Endothelial cell (in vitro differentiated cells): ENCODE measurements at places on chromosomes 3 and 15.

GRCh38 chr3:72615776-72616175, 232.5 kb downstream of the SHQ1 start:
- peaks cover 4% of the 10 kb centered on the region for H3K27me3 ChIP-seq
- H3K4me3 ChIP-seq, result no peak overlapping the region
- H3K4me1 ChIP-seq, result peaks cover 5% of the 10 kb centered on the region
- DNase-seq, result no peak
- no peaks in the 10 kb centered on the region for H3K36me3 ChIP-seq
- H3K27ac ChIP-seq, result no peak overlapping the region

DNA sequence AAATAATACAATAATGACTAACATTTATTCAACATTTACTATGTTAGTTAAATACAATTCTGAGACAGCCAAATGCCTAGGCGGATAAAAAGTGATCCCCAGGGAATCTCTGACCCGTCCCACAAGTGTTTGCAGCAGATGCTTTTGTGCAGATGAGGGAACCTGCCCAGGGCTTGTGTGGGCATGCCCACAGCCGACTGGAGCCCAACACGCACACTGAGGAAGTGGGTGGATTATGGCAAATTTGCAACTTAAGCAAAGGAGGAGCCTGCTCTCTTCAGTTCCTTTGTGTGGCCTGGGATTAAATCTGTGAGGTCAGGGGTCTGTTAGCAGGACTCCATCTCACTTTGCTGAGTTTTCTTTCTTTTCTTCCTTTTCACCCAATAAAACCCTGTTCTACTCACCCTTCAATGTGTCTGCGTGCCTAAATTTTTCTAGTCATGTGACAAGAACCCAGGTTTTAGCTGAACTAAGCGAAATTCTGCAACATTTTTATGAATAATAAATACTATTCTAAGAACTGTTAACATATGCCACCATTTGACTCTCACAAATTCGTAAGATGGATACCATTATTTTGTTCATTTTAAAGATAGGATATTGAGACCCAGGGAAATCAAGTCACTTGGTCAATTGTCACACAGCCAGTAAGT, 13.9 kb upstream of the RTP1 start:
- no peak for DNase-seq
- H3K27ac ChIP-seq, result no peak overlapping the region
- H3K4me1 ChIP-seq, result peaks cover 2% of the 10 kb centered on the region
- H3K36me3 ChIP-seq, result no peaks in the 10 kb centered on the region
- H3K27me3 ChIP-seq, result peaks cover 7% of the 10 kb centered on the region

DNA sequence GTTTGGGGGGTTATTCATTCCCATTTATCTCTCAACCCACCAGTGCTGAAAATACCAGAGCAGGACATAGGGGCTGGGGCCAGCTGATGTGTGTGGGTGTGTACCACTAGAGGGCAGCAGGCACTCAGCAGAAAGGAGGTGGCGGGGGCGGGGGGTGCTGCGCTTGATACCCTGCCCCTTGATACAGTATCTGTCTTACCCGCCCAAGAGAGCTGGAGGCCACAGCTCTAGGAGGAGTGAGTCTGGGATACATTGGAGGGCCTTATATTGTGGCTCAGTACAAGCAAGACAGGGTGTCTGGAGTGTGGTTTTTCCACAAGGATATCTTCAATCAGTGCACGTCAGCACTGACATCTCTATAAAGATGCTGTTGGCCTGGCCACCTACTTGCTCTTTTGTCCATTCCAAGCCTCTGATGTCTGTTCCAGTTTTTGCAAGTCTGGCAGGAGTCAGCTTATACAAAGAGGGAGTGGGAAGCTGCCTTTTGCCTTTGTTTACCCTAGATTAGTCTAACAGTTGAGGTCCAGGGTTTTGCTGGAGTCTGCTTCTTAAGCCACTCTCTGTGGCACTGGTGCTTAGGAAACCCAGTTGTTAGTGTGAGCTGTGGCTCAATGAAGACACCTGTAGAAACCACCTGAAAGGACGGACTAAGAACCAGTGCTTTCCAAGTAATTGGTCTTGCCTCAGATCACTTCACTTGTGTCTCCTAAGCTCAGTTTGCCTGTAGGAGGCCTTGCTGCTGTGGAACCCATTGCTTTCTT, 1.5 kb upstream of the RBM15B start:
- H3K4me3 ChIP-seq, result no peak overlapping the region
- peaks cover 38% of the 10 kb centered on the region for H3K36me3 ChIP-seq
- peaks cover 53% of the 10 kb centered on the region for H3K4me1 ChIP-seq
- peak; percentile 63 for DNase-seq

DNA sequence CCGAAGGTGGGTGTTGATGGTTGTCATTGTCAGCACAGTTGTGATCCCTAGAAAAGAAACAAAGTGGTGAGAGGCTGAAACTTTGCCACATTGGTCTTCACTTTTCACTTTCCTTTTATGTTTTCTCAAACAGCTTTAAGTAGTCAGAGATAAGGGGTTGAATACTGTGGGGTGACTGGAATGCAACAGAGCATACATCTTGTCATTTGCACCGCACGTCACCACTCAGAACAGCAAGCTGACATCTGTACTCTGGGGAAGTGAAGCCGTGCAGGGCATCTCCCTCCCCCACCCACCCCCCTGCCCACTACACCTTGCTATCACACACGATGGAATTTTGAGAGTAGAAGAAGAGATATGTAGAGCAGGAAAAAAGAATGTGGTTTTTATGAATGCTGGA, 211.7 kb downstream of the GABRB3 start:
- no peak overlapping the region for H3K4me3 ChIP-seq
- DNase-seq, result no peak

- DNase-seq, result no peak
- H3K4me1 ChIP-seq, result no peaks in the 10 kb centered on the region
- no peaks in the 10 kb centered on the region for H3K27me3 ChIP-seq
These were observed 49.7 kb upstream of the SKIL start for GRCh38 chr3:170307671-170308405.

GRCh38 chr15:99965376-99965775, 232.1 kb upstream of the LYSMD4 start:
- peaks cover 3% of the 10 kb centered on the region for H3K36me3 ChIP-seq
- H3K4me3 ChIP-seq, result no peak overlapping the region
- no peaks in the 10 kb centered on the region for H3K4me1 ChIP-seq
- no peak overlapping the region for H3K27ac ChIP-seq
- DNase-seq, result no peak

DNA sequence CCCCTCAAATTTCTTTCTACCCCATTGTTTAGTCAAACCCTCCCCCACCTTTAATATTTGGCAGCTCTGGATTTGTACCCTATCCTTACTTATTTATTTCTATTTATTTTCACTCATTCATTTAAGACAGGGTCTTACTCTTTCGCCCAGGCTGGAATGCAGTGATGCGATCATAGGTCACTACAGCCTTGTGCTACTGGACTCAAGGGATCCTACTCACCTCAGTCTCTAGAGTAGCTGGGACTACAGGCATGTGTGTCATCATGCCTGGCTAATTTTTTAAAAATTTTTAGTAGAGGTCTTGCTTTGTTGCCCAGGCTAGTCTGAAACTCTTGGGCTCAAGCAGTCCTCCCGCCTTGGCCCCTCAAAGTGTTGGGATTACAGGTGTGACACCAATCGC, 35.4 kb downstream of the ARIH1 start:
- H3K4me3 ChIP-seq, result no peak overlapping the region
- no peak for DNase-seq
- H3K4me1 ChIP-seq, result no peaks in the 10 kb centered on the region
- H3K36me3 ChIP-seq, result no peaks in the 10 kb centered on the region
- H3K27me3 ChIP-seq, result peaks cover 2% of the 10 kb centered on the region

GRCh38 chr3:192171213-192171612, 556.1 kb downstream of the FGF12 start:
- H3K36me3 ChIP-seq, result peaks cover 3% of the 10 kb centered on the region
- no peak for DNase-seq
- peaks cover 24% of the 10 kb centered on the region for H3K4me1 ChIP-seq
- H3K27ac ChIP-seq, result no peak overlapping the region

DNA sequence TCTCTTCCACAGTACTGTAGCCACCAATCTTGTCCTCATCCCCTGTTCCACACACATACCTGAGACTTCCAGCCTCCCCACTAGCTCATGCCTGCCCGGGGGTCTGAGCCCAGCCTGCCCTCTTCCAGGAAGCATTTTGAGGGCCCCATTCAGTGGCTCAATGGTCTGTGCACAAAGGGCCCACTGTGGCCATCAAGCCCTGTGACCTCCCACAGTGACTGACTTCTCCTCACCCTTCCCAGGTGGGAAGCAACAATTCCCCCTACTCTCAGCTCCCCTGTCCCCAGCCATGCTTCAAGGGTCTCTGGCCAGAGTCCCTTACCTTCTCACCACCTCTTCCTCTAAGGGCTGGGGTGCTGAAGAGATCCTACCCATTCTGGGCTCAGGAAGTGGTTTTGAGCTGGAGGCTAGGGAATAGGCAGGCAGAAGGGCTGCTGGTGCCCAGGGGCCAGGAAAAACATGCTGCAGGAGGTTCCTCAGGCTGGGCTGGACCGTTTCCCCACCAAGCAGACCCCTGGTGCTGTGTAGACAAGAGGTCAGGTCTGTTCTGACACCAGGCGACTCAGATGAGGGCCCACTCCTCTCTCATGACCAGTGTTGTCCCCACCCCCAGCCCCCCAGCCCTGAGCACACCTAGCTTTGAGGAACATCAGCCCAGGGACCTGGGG, 3.0 kb upstream of the KLF15 start:
- H3K4me1 ChIP-seq, result peaks cover 11% of the 10 kb centered on the region
- no peak for DNase-seq
- H3K27me3 ChIP-seq, result peaks cover 11% of the 10 kb centered on the region
- no peak overlapping the region for H3K4me3 ChIP-seq
- no peaks in the 10 kb centered on the region for H3K36me3 ChIP-seq
- H3K27ac ChIP-seq, result no peak overlapping the region

- H3K27ac ChIP-seq, result no peak overlapping the region
- no peaks in the 10 kb centered on the region for H3K4me1 ChIP-seq
- H3K4me3 ChIP-seq, result no peak overlapping the region
These were observed 45.8 kb upstream of the FOXP1 start for GRCh38 chr3:71629289-71629688.

- no peaks in the 10 kb centered on the region for H3K4me1 ChIP-seq
- no peak overlapping the region for H3K4me3 ChIP-seq
- DNase-seq, result no peak
- H3K27ac ChIP-seq, result no peak overlapping the region
- H3K36me3 ChIP-seq, result no peaks in the 10 kb centered on the region
These were observed 209.6 kb upstream of the MCTP2 start for GRCh38 chr15:94021621-94022320.

- peak; percentile 73 for DNase-seq
- no peak overlapping the region for H3K4me3 ChIP-seq
- peaks cover 6% of the 10 kb centered on the region for H3K27me3 ChIP-seq
- no peaks in the 10 kb centered on the region for H3K36me3 ChIP-seq
These were observed 111.6 kb downstream of the RAB11A start for GRCh38 chr15:65980824-65981456.

- no peak overlapping the region for H3K27ac ChIP-seq
- peaks cover 2% of the 10 kb centered on the region for H3K27me3 ChIP-seq
- no peaks in the 10 kb centered on the region for H3K4me1 ChIP-seq
- no peak overlapping the region for H3K4me3 ChIP-seq
These were observed 42.7 kb upstream of the TOP2B start for GRCh38 chr3:25707268-25707926.

GRCh38 chr15:64950888-64951287, 38.8 kb downstream of the SPG21 start:
- H3K36me3 ChIP-seq, result peaks cover 36% of the 10 kb centered on the region
- H3K27me3 ChIP-seq, result peaks cover 4% of the 10 kb centered on the region
- peaks cover 3% of the 10 kb centered on the region for H3K4me1 ChIP-seq
- no peak overlapping the region for H3K4me3 ChIP-seq
- no peak overlapping the region for H3K27ac ChIP-seq

DNA sequence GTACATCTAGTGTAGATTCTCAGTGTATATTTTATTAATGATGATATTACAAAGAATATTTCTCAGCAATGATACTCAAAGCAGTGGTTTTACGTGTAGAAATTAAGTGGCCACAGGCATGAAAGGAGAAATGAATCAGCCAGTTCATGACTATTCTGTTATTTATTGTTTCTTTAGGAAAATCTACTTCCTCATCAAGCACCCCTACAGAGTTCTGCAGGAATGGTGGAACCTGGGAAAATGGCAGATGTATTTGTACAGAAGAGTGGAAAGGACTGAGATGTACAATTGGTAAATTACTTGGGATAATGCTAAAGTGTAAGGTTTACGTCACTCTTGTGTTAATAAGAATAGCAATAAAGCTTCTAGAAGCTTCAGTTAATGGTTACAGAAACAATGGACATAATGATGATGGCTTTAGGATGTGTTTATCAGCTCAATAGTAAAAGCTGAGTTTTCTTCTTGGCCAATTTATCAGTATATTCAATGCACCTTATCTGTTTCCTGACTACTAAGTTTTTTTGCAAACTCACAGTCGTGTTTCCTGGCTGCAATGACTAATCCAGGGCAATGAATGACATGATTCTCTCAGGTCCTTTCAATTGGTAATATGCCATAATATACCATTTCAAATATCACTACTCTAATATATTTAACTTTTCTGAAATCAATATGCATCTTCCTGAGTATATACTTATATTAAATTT, 20.2 kb downstream of the ADGRG7 start:
- peaks cover 2% of the 10 kb centered on the region for H3K27me3 ChIP-seq
- H3K27ac ChIP-seq, result no peak overlapping the region
- no peak overlapping the region for H3K4me3 ChIP-seq
- H3K36me3 ChIP-seq, result no peaks in the 10 kb centered on the region
- H3K4me1 ChIP-seq, result no peaks in the 10 kb centered on the region

- no peaks in the 10 kb centered on the region for H3K27me3 ChIP-seq
- no peak for DNase-seq
These were observed 41.3 kb upstream of the TRIM42 start for GRCh38 chr3:140636406-140637138.

- no peaks in the 10 kb centered on the region for H3K4me1 ChIP-seq
- no peak for DNase-seq
- peaks cover 2% of the 10 kb centered on the region for H3K27me3 ChIP-seq
- H3K4me3 ChIP-seq, result no peak overlapping the region
- H3K36me3 ChIP-seq, result no peaks in the 10 kb centered on the region
These were observed 47.3 kb downstream of the ZDHHC19 start for GRCh38 chr3:196163666-196164493.

GRCh38 chr15:93985176-93985575, 246.2 kb upstream of the MCTP2 start:
- H3K27ac ChIP-seq, result no peak overlapping the region
- H3K27me3 ChIP-seq, result no peaks in the 10 kb centered on the region
- no peak for DNase-seq
- no peaks in the 10 kb centered on the region for H3K36me3 ChIP-seq
- H3K4me1 ChIP-seq, result no peaks in the 10 kb centered on the region

GRCh38 chr3:52982839-52983238, 63.0 kb downstream of the SFMBT1 start:
- H3K4me1 ChIP-seq, result peaks cover 7% of the 10 kb centered on the region
- peaks cover 1% of the 10 kb centered on the region for H3K27me3 ChIP-seq
- H3K36me3 ChIP-seq, result no peaks in the 10 kb centered on the region
- H3K27ac ChIP-seq, result no peak overlapping the region
- H3K4me3 ChIP-seq, result no peak overlapping the region
- no peak for DNase-seq

DNA sequence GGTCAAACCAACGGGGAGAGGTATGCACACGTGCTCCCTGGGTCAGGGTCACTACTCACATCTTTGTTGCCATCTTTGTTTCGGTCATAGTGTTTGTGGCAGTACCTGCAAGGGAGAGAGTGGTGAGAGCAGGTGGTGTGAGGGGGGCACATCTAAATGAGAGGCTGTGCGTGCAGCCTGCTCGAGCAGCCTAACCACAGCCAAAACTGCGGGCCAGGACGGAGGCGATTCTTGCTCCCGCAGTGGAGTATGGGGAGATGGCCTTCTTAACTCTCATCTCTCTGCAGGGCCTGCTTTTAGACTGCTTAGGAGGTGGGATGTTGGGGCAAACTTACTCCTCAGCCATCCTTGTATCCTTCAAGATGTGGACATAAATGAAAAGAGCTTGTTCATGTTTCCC, 6.9 kb upstream of the PLA2G4F start:
- peaks cover 6% of the 10 kb centered on the region for H3K4me1 ChIP-seq
- no peak for DNase-seq
- peak overlapping the region; percentile 76 for H3K4me3 ChIP-seq
